Stimulated activated CD4-positive, alpha-beta T cell treated with anti-CD3 and anti-CD28 coated beads, TNF-alpha, amount 100 ng/mL, for 48 hours (primary cell): ENCODE measurements at places on chromosomes 4 and X.

- DNase-seq = no peak
Measured at GRCh38 chrX:107728371-107729099, 47.1 kb downstream of the TSC22D3 start.

- no peak for DNase-seq
Measured at GRCh38 chr4:148782284-148782683, 340.1 kb upstream of the NR3C2 start.

GRCh38 chrX:77404419-77404818 is 42.8 kb upstream of the FGF16 start:
- no peak for DNase-seq

DNA sequence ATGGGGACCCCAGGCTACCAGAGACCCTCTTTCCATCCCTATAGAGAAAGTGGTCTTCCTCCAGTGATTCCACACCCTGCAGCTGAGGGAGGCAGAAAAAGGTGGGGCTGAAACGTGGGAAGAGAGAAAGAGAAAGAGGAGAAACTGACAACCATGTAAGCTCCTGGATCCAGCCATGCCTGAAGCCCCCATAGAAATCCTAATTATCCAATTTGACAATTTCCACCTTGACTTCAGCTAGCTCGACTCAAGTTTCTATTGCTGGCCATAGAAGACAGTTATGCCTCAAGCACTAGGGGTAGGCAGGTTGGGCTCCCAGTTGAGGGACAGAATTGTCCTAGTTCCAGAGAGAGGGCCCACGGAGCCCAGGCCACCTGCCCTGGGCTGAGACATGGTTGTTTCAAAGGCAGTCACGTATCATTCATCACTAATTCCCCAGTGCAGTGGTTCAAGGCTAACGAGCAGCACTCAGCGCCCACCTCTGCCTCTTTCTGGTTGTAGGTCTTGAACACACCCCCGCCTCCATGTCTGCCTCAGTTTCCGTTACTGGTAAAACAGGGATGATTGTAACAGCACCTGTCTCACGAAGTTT is 39.8 kb upstream of the ASMTL start:
- DNase-seq = no peak
